Cortex of kidney (tissue), 1 donor: ENCODE measurements at places on chromosomes 1 and 21.

- no peak for DNase-seq
Observed at GRCh38 chr1:14553711-14554110, 44.8 kb upstream of the KAZN start.

- no peak for DNase-seq
Observed at GRCh38 chr1:12480748-12481362, 137.2 kb downstream of the DHRS3 start.

DNA sequence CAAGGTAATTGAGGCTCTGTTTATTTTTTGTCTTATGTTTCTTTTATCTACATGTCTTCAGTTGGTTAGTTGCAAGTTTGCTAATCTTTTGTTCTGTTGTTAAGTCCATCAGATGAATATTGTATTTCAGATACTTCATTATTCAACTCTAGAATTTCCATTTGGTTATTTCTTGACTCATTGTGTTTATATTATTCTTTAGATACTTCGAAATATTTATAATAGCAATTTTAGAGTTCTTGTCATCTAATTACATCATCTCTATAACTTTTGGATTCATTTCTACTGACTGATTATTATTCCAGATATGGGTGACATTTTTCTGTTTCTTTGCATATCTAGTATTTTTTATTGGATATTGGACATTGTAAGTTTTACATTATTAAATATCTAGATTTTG is 405.6 kb downstream of the PLPP3 start:
- no peak for DNase-seq

- DNase-seq, result no peak
Observed at GRCh38 chr1:101995984-101996745, 561 bp downstream of the OLFM3 start.

DNA sequence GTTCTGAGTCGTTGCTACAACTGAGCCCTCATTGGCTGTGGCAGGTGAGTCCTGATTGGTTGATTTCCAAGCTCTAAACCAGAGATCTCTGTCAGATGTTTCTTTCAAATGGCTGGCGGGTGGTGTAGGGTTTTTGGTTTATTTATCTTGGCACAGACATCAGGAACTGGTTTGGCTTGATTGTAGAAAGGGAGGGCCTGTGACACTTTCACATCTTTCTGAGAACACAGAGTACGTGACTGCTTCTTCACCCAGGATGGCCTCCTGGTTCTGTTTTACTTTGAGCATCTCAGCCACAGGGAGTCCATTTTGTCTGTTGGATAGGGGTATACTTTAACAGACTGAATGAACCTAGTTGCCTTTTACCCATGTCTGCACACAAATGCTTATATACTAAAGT is 89.4 kb upstream of the GPR52 start:
- DNase-seq, result no peak

- no peak for DNase-seq
Observed at GRCh38 chr1:178571807-178572206, 58.9 kb downstream of the TEX35 start.

- no peak for DNase-seq
Observed at GRCh38 chr1:62178372-62178771, 16.3 kb upstream of the L1TD1 start.

DNA sequence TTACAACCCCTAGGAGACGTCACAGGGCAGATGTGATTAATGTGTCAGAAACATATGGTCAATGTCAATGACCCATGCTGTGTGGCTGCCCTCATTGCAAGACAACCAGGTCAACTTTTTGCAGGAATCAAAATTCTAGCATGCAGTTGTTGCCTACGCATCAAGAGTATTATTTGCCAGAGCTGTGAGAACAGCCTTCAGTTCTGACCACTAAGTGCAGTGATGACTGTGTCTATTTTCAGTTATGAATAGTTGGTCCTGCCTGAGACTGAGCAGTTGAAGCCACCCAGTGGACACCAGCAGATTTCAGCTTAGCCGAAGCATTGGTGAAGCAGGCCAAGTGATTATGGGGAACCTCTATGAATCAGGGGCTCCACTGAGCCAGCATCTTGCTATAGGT is 47.3 kb downstream of the LYPLAL1 start:
- DNase-seq, result no peak

- no peak for DNase-seq
Observed at GRCh38 chr1:179663810-179664209, 72.2 kb downstream of the TDRD5 start.

DNA sequence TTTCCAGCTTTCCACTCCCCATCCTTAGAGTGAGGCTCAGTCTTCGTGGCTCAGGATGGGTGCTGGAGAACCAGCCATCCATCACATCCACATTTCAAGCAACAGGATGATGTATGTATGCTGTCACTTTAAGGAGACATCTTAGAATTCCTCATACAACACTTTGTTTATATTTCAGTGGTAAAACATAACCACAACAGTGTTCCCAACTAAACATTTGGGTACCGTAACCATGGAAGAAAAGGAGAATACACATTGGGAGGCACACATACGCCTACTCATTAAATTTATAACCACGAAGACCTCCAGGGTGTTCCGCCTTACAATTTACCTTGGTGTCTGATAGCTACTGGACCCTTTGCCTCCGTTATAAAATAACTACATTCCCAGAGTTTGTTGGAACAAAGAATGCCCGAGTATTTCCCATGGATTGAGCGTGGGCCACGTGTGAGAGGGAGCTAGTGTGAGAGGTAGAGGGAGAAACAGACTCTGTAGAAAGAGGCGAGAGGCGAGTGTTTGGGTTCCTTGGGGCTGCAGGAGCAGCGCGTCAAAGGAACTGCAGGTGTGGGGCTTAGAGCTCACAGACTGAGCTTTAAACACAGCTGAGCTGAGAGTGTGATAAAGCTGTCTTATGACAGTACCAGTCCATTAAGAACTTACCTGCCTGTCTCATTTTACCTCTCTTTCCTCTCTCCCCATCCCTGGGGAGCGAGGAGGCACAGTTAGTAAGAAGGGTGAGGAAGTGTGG is 111.5 kb upstream of the USP24 start:
- DNase-seq, result no peak

- DNase-seq, result no peak
Observed at GRCh38 chr1:24381256-24381655, 32.3 kb downstream of the STPG1 start.

DNA sequence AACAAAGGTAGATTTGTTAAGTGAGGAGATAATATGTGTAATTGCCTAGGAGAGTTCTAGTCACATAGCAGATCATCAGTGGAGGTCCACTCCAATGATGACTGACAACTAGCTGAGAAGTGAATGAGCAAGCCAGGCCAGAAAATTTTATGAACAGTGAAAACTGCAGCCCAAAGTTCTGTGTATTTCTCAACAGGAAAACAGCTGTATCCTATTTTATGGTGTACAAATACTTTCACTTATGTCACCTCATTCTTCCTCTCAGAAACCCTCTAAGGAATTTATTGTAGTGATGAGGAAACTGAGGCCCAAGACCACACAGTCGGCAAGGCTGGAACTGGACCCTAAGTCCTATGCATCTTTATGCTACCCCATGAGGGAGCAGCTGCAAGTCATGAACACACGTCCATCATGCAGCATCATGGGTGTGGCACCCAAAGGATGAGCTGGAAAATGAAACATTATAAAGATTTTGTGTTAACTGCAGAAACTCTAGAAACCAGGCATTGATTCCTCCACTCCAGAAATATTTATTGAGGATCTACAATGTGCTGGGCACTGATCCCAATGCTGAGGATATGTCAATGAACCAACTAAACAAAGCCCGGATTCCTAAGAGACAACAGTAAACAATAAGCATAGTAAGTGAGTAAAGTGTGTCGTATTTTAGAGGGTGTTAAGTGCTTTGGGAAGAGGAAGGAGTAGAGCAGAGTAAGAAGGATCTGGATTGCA is 99.5 kb upstream of the DUSP10 start:
- DNase-seq, result no peak

- DNase-seq, result no peak
Observed at GRCh38 chr1:94050675-94051074, 70.3 kb downstream of the ABCA4 start.

DNA sequence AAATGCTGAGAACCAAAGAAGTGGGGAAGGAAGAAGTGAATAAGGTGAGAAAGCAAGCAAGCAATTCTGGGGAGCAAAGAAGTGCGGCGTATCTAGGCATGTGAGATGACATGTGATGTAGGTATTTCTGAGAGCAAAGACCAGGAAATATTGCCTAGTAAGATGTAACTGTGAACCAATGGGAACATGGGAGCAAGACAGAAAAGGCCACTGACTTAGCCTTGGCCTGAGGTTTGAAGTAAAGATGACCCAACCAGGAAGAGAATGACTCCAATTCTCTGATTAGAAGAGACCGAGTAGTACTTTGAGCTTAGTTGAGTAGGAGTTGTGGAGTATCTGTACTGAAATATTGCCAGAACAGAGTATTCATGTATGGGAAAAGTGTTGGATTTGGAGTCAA is 31.1 kb downstream of the SLAMF6 start:
- no peak for DNase-seq

DNA sequence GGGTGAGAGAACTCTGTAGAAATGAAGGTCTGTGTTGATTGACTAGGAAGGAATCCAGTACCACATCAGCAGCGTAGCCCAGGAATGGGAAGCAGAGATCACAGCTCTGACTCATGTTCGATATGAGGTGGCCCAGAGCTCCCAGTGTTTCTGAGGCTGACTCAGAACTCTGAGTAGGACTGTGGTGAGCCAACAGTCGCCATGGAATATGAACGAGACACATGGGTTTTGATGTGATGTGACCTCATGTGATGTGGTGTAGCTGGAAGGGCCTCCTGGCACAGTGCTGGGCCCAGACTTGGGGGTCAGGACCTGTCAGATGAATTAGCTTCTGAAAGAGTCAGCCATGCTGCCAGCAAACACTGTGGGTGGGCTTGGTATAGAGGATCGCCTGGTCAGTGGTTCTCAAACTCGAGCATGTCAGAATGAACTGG is 237.0 kb downstream of the MRPL39 start:
- no peak for DNase-seq

DNA sequence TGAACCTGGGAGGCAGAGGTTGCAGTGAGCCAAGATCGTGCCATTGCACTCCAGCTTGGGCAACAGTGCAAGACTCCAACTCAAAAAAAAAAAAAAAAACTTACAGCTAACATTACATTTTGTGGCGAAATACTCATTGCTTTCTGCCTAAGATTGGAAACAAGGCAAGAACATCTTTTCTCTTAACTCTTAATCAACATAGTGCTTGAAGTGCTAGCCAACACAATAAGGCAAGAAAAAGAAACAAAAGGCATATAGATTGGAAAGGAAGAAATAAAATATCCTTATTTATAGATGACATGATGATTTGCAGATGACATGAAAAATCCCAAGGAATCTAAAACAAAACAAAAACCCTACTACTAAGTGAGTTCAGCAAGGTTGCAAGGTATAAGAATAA is 24.6 kb upstream of the GJA9 start:
- DNase-seq, result no peak

GRCh38 chr1:34879230-34879629 is 19.7 kb upstream of the SMIM12 start:
- no peak for DNase-seq

DNA sequence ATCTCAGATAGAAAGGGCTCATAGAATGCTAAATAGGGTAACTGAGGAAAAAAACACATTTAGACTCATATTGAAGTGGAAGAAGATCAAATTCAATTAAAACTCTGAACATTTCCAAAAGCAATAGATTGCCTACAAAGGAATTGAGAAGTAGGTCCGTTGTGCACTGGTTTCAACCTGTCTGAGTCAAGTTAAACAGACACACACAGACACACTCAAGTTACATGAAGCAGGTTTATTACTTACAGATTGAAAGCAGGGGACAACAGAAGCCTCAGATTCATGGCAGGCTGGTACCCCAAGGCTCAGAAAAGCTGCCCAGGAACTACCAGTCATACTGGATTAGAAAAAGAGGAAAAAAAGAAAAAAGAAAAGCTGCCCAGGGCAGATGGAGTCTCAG is 20.7 kb upstream of the S100A2 start:
- DNase-seq, result no peak

- DNase-seq, result no peak
Observed at GRCh38 chr1:162446946-162447345, 35.0 kb upstream of the SH2D1B start.

GRCh38 chr1:101377084-101377835 is 140.4 kb downstream of the S1PR1 start:
- no peak for DNase-seq

GRCh38 chr1:37239225-37239740 is 205.0 kb upstream of the GRIK3 start:
- no peak for DNase-seq

DNA sequence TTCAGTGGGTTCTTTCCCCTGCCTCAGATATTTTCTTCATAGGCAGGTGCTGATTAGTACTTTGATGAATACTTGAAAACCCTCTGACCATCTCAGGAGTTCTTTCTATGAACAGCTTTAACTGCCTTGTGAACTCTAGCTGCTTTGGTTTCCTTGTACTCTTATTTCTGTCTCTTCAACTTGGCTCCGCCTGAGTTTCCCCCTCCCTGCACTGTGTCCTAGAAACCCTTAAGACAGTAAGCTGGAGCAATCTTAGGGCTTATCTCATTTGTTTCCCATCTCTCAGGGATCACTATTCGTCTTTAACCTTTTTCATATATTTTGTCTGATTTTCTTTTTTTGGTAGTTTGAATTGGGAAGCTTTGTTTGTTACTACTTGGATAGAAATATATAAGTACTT is 99.1 kb downstream of the PKN2 start:
- no peak for DNase-seq

DNA sequence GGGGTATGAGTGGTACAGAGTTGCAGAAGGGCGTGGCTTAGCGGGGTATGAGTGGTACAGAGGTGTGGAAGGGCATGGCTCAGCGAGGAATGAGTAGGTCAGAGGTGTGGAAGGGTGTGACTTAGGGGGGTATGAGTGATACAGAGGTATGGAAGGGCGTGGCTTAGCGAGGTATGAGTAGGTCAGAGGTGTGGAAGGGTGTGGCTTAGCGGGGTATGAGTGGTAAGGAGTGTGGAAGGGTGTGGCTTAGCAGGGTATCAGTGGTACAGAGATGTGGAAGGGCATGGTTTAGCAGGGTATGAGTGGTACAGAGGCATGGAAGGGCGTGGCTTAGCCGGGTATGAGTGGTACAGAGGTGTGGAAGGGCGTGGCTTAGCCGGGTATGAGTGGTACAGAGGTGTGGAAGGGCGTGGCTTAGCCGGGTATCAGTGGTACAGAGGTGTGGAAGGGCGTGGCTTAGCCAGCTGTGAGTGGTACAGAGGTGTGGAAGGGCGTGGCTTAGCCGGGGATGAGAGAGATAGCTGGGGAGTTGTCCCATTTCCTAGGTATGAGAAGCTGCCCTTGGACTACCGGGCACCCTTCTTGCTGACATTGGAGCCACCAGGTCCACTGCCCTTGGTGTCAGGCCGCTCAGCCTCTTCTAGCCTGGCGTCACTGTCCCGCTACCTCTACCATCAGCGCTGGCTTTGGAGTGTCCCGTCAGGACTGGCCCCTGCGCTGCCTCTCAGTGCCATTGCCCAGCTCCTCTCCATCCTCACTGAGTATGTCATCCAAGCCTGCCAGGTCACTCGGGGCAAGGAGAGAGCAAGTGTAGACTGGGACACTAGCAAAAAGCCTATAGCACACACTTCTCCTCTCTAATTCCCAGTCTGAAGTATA is 29.8 kb downstream of the HYI start:
- DNase-seq, result no peak
